ENCODE measurements at places on chromosomes 7 and 10.

- DNase-seq = no peak
These were observed 141.5 kb upstream of the NPVF start for GRCh38 chr7:25369786-25370185.

DNA sequence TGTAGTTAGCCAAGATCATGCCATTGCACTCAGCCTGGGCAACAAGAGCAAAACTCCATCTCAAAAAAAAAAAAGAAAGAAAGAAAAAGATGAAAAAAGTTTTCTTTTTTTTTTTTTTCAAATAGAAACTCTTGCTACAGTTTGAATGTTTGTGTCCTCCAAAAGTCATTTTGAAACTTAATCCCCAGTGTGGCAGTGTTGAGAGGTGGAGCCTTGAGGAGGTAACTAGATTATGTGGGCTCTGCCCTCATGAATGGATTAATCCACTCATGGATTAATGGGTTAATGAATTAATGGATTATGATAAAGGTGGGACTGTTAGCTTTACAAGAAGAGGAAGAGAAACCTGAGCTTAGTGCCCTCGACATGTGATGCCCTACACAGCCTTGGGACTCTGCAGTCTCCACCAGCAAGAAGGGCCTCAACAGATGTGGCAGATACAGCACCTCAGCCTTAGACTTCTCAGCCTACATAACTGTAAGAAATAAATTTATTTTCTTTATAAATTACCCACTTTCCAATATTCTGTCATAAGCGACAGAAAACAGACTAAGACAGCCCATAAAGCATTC, 25.1 kb downstream of the CPEB3 start:
- DNase-seq = no peak

DNA sequence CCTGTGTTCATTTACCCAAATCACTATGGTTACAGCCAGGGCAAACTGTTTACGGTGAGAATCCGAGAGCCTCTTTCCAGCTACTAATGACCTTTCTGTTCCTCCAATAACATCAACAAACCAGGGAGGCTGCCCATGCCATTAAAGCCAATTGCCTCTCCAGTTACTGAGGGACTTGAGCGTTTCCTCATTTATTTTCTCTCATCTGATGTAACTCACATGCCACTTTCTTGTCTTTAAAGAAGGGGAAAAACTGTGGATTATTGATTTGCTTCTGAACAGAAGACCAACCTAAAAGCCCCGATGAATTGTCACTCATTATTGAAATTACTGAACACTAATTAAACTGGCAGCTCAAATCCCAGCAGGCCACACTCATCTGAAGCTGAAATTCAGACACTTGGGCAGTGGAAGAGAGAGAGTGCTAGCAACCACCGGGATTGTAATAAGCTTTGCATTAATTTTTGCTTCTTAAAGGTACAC, 595.8 kb upstream of the MKI67 start:
- no peak for DNase-seq

- DNase-seq = peak; percentile 94
These were observed 61.5 kb downstream of the GRB10 start for GRCh38 chr7:50721160-50721559.

GRCh38 chr10:102202386-102202785, 23.7 kb upstream of the ELOVL3 start:
- DNase-seq = no peak

DNA sequence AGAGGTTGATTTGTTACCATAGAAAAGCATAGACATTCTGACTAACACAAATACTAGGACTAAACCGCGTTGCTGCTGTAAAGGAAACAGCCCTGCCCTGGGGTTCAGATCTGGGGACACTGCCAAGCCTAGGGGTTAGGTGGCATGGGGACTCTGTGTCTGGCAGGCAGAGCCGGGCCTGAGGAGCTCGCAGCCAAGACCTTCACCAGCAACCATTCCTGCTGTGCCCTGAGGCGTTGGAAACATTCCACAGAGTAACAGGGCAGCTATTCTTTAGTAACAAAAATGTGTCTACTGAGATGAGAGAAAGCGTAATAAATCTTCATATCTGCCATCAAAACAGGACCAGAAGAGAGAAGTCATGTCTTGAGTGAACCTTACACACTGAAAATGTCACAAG, 280.5 kb downstream of the POM121L12 start:
- no peak for DNase-seq

DNA sequence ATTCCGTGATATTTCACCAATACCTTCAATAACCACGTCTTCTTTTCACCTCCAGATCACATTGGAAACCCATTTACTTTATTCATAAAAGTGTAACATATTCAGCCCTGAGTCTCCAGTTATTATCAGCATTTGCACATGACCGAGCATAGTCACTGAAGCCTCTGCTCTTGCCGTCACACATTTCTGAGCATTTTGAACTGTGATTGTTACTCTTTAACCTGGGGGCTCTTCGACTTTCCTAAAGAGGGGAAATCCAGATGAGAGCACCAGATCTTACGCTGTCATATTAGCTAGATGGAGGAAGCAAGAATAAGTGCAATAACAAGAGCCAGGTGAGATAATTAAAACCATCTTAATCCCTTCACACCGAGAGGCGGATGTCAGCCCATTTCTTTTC, 260.0 kb upstream of the NRP1 start:
- DNase-seq = peak; percentile 28

- DNase-seq = no peak
These were observed 79.5 kb downstream of the EBF3 start for GRCh38 chr10:129884398-129885078.

DNA sequence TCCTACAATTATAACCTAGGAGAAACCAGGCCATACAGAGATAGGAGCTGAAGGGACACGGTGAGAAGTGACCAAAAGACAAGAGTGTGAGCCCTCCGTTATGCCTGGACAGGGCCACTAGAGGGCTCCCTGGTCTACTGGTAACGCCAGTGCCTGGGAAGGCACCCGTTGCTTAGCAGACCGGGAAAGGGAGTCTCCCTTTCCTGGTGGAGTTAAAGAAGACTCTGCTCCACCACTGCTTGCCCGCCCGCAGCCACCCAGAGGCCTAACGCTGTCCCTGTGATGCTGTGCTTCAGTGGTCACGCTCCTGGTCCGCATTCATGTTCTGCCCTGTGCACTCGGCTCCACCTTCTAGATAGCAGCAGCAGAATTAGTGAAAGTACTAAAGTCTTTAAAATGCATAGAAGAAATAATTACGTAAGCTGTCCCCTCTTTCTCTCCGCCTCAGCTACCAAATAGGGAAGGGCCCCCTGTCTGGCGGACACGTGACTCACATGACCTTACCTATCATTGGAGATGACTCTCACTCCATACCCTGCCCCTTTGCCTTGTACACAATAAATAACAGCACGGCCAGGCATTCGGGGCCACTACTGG, 34.8 kb downstream of the GRID2IP start:
- peak; percentile 91 for DNase-seq

GRCh38 chr10:6269953-6270867, 67.5 kb downstream of the PFKFB3 start:
- no peak for DNase-seq

Data from ACHN (cell line).